ENCODE measurements at places on chromosomes 5 and 9.

DNA sequence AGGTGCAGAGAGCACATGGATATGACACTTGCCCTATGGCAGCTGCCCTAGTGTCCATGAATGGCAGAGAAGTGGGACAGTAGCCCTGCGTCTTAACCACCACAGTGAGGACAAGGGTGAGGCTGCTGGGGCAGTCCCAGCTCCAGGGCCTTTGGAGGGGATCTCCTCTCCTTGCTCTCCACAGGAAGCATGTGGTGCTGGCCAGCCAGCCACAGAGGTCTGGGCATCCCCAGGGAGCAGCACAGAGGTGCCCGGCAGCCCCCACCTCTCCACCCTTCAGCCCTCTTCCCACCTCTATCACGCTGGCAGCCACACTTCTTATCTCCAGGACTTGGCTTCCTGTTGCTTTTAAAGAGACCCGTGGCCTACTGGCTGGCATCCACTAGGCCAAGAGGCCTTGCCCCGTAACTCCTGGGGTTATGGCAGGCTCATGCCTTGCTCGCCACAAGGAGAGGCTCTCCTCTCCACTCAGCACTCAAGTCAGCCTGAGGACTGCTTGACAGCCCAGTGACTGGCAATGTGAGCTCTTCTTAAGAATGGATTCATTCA is 21.9 kb downstream of the CSF2 start:
- DNase-seq = peak; percentile 19

DNA sequence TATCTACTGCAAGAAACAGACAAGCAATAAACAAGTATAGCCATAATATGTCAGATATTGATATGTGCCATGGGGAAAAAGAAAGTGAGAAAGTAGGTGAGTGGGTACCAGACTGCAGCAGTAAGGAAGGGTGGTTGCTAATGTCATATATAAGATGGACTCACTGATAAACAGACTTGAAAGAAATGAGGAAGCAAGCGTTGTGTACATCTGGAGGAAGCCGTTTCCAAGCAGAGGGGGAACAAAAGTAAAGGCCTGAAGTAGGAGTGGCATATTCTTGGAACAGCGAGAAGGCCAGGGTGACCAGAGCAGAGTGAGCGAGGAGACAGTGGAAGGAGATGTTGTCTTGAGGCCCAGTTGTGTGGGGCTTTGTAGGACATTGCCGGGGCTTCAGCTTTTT is 142.2 kb upstream of the MAP3K1 start:
- no peak for DNase-seq

GRCh38 chr5:135355169-135355568 is 43.9 kb downstream of the MACROH2A1 start:
- DNase-seq = no peak

DNA sequence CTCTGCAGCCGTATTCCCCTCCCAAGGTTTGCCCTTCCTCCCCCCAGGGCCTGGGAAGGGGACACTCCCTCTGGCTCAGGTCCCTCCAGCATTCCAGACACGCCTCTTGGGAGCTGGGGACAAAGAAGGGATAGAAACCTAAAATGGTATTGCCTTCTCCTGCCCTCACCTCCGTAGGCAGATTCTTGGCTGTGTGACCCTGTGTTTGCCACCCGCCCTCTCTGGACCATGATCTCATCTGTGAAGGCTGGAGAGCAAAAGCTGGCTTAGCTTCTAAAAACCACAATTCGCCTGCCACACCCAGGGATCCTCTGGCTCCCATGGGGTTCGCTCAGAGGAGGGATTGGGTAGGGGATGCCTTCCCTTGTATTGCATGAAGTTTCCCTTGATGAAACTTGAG is 7.7 kb downstream of the AQP3 start:
- no peak for DNase-seq

DNA sequence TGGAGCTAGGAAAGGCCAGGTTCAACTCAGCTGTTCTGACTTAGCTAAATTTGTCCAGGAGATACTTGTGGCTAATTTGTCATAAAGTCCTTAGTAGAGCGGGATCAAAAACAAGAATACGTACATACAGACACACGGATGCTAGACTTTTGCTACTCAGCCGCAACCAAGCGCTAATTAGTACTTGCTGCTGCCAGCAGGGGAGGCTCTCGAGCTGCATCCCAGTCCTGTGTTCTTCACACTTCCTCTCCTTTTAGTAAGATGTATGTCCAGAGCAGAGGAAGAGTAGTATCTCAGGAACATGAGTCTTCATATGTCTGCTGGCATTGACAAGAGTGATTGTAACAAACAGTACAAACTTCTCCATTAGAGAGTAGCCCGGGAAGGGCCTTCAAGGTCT is 58.3 kb downstream of the CYFIP2 start:
- DNase-seq = no peak

DNA sequence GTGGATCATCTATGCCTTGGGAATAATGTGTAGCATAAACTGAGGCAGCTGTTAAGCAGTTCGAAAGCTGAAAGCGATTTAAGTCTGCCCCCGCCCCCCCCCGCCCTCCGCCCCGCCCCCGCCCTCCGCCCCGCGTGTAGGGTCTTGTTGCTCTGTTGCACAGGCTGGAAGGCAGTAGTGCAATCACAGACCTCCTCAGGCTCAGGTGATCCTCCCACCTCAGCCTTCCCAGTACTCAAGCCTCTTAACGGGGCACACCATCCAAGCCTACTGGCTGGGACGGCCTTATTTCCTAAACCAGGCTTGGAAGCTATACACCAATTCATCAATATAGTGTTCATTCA is 945 bp downstream of the ANKDD1B start:
- no peak for DNase-seq

GRCh38 chr9:81427870-81428269 is 261.5 kb downstream of the TLE1 start:
- no peak for DNase-seq

- peak; percentile 5 for DNase-seq
These were observed 21.3 kb downstream of the WNK2 start for GRCh38 chr9:93205045-93205768.

GRCh38 chr9:23723672-23724071 is 102.4 kb downstream of the ELAVL2 start:
- DNase-seq = no peak

GRCh38 chr9:96217754-96218693 is 84.0 kb downstream of the HSD17B3 start:
- peak; percentile 71 for DNase-seq

- DNase-seq = no peak
These were observed 356.8 kb upstream of the DMAC1 start for GRCh38 chr9:8156346-8156745.

GRCh38 chr9:121844098-121844497 is 192.7 kb downstream of the DAB2IP start:
- no peak for DNase-seq

DNA sequence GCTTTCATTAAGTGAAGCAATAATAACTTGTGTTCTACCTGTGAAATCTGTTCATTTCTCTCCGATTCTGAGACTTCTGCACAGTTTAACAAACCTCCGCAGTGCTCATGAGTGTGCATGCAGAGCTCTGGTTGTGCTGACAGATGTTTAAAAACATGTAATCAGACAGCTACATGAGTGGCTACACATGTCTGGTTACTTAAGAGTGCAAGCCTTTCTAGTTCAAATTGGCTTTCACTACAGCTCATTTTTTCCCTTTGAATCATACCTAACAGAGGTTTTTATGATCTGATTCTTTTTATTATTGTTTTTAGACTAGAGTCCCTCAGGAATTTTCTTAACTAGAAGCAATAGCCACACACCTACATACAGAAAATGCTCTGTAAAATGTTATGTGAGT is 310.2 kb downstream of the ARRDC3 start:
- no peak for DNase-seq

- no peak for DNase-seq
These were observed 111.8 kb upstream of the LHFPL2 start for GRCh38 chr5:78760366-78760765.

DNA sequence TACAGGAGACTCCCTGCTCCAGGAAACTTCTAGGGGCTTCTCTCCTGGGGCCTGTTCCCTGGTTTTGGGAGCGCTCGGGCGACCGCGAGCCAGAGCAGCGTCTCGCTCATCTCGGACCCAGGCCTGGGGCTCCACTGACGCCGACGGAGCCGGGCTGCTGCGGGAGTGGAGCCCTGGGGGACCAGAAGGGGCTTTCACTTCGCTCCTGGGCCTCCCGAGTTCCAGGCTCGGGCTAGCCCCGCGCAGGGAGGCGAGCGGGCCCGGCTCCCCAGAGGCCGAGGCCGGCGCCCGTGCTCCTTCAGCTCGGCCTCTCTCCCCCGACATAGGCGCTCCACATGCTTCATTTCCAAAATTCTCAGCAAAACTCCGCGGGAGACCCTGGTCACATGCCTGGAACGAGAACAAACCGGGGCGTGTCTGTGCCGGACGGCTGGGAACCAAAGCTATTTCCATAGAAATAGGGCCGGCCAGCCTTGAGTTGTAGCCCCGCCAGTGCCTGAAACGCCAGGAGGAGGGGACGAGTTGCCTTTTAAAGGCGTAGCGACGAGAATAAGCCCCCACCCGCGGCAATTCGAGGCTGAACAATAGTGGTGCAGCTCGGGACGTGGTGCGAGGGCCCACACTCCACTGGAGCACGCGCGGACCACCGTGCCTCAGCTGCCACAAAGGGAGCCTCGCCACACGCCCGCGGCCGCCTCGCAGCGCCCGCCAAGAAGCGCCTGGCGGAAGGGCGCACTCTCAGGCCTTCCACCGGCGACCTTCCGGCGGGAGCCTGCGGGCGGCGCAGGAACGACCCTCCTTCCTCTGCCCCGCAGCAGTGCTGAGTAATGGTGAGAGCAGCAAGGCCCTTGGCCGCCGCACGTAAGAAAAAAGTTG is 1.1 kb upstream of the G3BP1 start:
- DNase-seq = no peak

DNA sequence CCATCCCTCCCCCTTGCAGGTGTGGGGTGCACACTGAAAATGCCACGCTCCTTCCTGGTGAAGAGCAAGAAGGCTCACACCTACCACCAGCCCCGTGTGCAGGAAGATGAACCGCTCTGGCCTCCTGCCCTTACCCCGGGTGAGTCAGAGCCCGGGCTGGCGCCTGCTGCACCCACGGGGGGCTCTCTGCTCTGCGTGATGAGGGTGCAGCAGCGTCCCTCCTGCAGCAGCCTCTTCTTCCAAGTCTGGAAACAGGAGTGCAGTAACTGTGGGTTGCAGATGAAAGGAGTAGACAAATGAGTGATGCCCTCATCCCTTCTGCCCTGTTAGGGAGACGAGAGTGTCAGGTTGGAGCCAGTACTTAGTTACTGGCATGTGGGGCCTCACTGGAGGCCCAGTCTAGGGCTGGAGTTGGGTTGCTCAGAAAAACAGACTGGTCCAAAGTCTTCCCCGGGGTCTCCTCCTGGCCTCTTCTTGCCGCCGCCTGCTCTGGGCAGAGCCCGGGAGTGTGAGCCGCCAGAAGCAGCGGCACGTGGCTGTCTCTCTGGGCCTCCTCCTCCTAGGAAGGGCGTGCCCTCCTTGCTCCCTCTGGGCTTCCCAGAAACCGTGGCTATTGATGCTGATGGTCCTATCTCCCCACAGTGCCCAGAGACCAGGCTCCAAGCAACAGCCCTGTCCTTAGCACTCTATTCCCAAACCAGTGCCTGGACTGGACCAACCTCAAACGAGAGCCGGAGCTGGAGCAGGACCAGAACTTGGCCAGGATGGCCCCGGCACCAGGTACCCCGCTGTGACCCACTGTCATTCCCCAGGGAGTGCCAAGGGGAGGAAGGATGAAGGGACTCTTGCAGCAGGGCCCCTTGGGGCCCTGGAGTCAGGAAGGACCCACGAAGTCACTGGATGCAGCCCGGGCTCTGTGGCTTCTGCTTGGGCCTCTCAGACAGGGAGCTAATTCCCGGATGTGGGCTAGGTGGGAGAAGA is 8.4 kb downstream of the GFI1B start:
- DNase-seq = no peak

DNA sequence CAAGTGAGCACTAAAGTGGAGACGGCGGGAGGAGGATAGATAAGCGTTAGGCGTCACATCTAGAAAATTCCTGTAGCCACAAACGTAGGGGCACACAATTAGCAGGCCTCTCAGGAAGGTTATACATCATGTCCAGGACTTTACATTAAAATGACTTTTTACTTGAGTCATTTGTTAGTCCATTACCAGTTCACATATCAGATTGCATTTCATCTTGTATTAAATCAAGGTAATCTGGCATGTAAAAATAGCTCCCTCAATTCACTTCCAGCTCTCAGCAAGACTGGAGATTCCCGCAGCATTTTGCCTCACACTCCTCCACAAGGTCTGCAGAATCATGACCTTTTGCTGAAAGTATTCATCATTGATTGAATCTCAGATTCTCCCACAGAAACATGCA is 118.8 kb downstream of the PRDM6 start:
- DNase-seq = no peak

- no peak for DNase-seq
These were observed 56.8 kb upstream of the KCNMB1 start for GRCh38 chr5:170445936-170446335.

GRCh38 chr5:174315471-174315870 is 270.0 kb downstream of the NSG2 start:
- DNase-seq = no peak

- peak; percentile 66 for DNase-seq
These were observed 30.9 kb downstream of the GALNT10 start for GRCh38 chr5:154221371-154221896.

GRCh38 chr5:175159956-175160355 is 284.0 kb downstream of the DRD1 start:
- no peak for DNase-seq

- no peak for DNase-seq
These were observed 68.2 kb upstream of the CHD1 start for GRCh38 chr5:98997000-98997399.

DNA sequence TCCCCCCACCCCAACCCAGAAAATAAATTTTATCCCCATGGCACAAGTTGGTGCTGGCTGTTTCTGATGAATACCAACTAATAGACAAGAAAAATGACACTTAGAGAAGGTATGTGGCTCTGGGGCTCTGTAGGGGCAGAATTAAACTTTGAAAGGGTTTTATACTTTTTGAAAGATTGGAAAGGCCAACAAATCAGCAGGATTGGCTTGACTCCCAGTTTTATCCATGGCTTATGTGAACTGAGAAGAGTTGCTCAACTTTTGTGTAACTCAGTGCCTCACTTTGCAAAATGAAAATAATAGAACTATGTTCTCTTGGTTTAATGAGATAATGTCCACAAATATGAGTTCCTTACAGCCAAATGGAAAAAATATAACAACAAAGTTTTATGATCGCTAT is 288.9 kb upstream of the KIF2A start:
- DNase-seq = no peak

DNA sequence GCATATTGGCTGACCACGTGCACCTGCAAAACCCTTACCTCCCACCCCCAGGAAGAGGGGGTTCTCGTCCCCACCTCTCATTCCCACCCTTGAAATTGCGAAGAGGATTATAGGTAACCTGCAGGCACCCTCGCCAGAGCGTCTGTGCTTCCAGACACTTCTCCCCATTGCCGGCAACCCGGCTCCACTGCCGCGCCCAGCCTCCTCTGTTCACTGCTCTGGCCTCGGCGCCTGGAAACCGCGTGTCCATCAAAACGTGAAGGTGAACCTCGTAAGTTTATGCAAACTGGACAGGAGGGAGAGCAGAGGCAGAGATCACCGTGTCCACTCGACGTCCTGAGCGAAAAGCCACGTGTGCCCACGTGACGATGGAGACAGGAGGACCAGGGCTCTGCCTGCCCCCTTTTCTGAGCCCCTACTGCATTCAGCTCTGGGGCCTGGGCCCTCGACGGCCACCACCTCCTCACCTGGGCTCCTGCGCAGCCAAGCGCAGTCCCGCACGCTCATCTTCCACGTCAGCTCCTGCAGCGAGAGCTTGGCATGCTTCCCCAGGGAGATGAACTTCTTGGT is 1.9 kb downstream of the TERT start:
- no peak for DNase-seq

Data from CD4-positive, alpha-beta T cell treated with Interleukin-10 for 1 hour (primary cell).